NCI-H2081 (cell line): ENCODE measurements at places on chromosomes 2 and 18.

DNA sequence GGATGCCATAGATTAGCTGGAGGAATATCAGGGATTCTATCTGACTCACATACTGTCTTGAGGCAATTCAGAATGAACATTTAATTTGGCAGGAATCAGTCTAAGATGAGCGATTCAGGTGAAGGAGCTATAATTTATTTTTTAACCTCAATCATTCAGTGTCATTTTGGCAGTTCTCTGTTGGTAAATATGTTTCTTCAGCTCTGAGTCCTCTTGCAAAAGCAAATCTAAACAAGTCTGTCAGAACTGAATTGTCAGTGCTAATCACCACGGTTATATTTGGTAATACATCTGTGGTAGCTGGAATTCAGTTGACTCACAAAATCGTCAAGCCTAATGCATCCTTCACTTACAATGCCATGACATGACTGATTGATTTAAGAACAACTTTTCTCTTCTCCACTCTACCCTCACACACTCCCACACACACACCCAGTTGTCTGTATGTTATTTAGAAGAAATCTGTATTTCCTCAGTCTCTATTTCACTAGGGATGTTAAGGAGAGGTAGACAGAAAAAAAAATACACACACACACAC is 516.6 kb upstream of the NXPH2 start:
- no peak for DNase-seq

GRCh38 chr2:235234736-235235135 is 259.1 kb upstream of the AGAP1 start:
- DNase-seq, result no peak

- no peak for DNase-seq
These were observed 33.4 kb upstream of the LYPD1 start for GRCh38 chr2:132703396-132703795.

DNA sequence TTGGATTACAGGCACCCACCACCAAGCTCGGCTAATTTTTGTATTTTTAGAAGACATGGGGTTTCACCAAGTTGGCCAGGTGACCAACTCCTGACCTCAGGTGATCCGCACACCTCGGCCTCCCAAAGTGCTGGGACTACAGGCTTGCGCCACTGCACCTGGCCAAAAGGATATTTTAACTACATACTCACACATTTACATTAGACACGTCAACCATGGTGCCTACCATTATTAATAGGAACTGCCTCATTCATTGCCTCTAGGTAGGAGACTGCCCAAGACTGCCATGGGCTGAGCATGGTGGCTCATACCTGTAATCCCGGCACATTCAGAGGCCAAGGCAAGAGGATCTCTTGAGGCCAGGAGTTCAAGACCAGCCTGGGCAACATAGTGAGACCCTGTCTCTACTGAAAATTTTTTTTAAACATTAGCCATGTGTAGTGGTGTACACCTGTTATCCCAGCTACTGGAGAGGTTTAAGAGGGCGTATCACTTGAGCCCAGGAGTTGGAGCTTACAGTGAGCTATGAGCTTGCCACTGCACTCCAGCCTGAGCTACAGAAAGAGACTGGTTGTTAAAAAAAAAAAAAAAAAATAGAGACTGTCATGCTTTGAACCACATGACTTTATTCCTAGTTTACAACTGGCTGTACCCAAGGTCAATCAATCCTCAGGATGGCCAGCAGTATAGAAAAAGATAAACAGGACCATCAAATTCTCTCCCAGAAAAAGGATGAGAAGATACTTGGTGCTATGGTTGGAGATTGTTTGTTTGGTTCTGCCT is 31.1 kb upstream of the EPC2 start:
- DNase-seq, result no peak

DNA sequence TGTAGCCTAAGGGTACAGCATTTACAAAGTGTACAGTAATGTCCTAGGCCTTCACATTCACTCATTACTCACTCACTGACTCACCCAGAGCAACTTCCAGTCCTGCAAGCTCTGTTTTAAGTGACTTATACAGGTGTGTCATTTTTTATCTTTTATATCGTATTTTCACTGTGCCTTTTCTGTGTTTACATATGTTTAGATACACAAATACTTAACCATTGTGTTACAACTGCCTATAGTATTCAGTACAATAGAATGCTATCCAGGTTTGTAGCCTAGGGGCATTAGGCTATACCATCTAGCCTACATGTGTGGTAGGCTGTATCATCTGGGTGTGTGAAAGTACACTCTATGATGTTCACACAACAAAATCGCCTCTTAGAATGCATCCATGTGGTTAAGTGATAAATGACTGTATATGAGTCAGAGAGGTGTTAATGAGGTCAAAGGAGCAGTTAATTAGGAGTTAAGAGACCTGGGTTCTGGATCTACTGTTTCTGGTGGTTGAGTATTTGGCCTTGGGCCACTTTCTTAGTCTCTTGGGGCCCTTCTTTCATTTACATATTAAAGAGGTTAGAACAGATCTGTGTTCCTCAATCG is 149.1 kb downstream of the GREB1L start:
- peak; percentile 93 for DNase-seq

DNA sequence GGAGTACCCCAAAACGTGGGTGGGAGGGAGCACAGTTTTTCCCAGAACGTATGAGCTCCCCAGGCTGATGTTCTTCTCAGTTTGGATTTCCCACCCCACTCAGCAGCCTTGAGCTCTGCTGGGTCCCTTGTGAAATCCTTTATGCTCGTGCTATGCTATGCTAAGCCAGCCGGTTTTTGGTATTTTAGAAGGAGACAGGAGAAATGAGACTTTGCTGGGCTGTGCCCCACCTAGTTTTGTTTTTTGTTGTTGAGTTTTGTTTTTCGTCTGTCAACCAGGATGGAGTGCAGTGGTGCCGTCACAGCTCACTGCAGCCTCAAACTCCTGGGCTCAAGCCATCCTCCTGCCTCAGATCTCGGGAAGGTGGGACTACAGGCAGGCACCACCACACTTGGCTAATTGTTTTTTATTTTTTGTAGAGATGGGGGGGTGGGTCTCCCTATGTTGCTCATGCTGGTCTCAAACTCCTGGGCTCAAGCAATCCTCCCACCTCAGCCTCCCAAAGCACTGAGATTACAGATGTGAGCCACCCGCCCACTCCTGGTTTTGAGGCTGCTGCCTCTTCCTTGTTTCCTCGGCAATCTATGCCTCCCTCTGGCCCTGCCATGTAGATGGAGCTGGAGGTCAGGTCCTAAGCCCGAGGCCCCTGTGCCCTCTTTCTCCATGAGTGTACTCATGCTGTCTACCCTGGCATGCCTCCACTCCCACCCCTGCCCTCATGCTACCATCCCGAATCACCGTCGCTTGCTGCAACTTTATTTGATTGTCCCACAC is 17.5 kb upstream of the MGAT4A start:
- no peak for DNase-seq

DNA sequence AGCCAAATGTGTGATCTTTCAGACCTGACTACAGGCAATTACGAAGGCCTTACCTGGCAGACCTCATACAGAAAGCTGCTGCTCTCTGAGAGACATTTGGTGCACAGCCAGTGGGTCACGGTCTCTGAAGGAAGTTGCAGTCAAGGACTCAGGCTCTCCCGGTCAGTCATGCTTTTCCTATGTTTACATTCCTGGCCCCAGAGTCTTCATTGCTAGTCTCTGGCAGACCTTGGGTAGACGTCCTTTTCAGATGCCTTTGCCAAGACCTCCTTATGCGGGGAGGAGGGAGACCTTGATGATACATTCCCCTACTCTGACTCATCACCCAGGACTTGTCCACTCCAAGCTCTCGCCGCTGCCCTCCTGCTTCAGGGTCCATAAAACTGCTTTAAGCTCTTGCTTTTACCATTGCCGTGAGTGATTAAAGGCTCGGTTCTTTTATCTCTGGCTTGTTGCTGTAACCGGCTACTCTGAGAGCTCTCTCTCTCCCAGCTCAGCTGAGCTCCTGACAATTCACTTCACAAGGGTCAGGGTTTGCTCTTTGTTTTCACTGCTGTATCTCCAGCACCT is 62.0 kb upstream of the SLC35F5 start:
- no peak for DNase-seq

- no peak for DNase-seq
These were observed 285.8 kb downstream of the NBAS start for GRCh38 chr2:15275346-15275745.

- DNase-seq, result no peak
These were observed 126.6 kb downstream of the DPP4 start for GRCh38 chr2:161947406-161947805.

- DNase-seq, result no peak
These were observed 638.0 kb downstream of the RNF144A start for GRCh38 chr2:7555260-7555659.

- no peak for DNase-seq
These were observed 146.5 kb downstream of the DDX1 start for GRCh38 chr2:15738225-15738546.

GRCh38 chr2:224984637-224985036 is 57.6 kb downstream of the DOCK10 start:
- DNase-seq, result no peak

DNA sequence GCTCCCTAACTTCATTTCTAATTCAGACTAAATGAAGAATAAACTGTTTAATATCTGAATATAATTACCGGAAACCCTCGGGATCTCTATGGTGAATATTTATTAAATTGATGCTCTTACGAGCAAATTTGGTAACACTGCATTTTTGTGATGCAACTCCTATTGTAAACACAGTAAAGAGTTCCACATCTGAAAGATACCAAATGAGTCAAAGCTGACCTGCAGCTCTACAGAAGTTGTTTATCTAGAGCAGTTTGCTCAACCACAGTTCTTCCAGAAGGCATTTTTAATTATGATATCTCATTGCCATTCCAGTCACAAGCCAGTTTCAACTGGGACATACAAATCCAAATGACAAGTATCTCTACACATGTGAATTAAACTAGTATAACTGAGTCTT is 129.7 kb downstream of the PKP4 start:
- DNase-seq, result no peak

DNA sequence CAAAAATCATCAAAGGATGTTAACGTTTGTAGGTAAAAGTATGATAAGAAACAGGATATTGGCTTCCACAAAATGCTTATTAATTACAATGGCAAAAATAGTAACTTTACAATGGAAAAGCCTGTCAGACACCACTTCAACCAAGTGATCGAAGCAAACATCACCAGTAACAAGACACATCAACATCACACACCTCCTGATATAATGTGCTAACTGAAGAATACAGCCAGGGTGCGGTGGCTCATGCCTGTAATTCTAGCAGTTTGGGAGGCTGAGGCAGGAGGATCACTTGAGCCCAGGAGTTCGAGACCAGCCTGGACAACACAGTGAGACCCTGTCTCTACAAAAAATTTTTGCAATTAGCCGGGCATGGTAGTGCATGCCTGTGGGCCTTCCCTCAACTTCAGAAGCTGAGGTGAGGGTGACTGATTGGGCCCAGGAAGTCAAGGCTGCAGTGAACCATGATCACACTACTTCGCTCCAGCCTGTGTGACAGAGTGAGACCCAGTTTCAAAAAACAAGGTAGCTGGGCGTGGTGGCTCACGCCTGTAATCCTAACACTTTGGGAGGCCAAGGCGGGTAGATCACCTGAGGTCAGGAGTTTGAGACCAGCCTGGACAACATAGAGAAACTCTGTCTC is 15.0 kb downstream of the MGAT4A start:
- no peak for DNase-seq

DNA sequence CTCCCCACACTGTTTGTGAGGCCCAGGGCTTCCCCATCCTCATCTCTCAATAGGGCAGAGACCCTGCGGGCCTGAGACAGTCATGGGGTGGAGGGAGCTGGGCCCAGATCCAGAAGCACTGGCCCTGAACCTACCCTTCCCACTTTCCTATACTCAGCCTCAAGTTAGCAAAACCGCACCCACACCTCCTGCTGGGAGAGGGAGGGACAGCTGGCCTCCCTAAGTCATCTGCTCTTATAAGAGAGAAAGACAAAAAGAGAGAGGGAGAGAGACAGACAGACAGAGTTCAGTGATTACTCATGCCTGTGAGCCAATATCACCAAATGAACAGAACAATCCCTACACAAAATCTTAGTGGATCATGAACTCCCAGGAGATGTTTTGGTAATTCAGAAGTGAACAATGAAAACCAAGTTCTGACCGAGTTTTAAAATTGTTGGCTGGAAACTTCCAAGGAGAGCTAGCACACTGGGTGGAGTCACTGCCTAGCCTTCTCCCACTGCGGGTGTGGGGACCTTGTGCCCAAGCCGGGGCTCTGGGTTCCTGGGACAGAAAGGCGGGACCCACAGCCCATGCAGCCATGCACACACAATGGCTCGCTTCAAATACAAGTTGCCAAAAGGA is 130.5 kb downstream of the PXDN start:
- DNase-seq, result no peak

DNA sequence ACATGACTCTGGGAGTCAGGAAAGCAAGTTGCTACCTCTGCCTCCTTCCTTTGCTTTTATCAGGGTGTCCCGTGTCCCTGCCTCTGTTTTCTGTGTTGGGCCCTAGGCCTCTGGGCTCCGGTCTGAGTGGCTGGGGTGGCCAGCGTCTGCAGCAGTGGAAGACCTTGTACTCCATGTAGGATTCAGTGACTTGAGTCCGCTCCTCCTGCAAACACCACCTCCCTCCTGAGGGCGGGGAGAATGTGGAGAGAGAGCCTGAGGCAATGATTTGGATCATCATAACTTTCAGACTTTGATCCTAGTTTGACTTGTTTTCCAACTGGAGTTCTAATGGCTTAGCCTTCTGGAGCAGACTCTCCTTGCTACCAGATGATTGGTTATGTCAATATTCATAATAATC is 30.8 kb downstream of the ATP6V1C2 start:
- DNase-seq, result no peak

- DNase-seq, result no peak
These were observed 8.1 kb upstream of the ARHGAP15 start for GRCh38 chr2:143121079-143121478.

GRCh38 chr2:175844169-175844568 is 157.9 kb downstream of the LNPK start:
- DNase-seq, result no peak

DNA sequence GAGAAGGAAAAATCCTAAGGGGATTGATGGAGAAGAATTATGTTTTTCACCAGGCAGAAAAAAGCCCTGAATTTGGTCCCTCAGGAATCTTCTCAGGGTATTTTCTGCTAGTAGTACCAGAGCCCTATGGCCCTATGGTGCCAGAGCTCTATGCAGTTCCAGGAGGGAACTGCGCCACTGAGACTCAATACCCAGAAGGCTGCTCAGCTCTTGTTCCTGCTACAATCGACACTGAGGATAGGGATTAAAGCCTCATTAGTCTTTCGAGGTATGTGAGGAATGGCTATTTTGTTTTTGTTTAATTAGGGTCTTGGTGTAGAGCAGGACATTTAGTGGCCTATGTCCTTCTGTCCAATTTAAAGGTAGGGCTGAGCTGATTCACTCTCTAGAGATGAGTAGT is 21.7 kb upstream of the PPP3R1 start:
- no peak for DNase-seq

- no peak for DNase-seq
These were observed 465.9 kb downstream of the TXNL1 start for GRCh38 chr18:56172527-56172926.
